ENCODE measurements at places on chromosomes 3 and 15. TPM values are rescaled to one million over a fixed set of nuclear protein-coding genes. Genes with fewer than 3 reads are reported as not detected.

DISP2 gene
- 3.9 TPM for total RNA-seq

IQCF5 gene
- total RNA-seq, result not detected

CDHR4 gene
- total RNA-seq, result not detected

KY gene
- not detected for total RNA-seq

SLC24A5 gene
- total RNA-seq, result not detected

SPTSSB gene
- total RNA-seq, result not detected

CFAP20DC gene
- 6.7 TPM for total RNA-seq

- DNase-seq, result no peak
These were observed 8.3 kb upstream of the PRR23C start for GRCh38 chr3:139052802-139053600.

DNA sequence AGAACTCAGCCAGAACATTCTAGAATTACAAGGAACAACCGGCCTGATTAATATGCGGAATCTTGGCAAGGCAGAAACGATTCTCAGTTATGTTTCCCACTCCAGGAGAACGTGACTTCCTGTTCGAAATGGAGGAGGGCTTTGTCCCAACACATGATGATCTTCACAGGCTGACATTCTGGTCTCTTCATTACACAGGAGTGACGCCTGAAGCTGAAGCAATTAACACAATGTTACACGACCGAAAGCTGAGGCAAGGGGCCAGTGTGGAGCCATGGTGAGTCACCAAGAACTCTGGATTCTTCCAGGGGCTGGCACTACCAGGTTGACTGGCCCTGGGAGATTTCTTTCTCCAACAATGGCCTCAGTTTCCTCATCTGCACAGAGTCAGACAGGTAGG, 40.9 kb downstream of the RFTN1 start:
- no peak for DNase-seq

DNA sequence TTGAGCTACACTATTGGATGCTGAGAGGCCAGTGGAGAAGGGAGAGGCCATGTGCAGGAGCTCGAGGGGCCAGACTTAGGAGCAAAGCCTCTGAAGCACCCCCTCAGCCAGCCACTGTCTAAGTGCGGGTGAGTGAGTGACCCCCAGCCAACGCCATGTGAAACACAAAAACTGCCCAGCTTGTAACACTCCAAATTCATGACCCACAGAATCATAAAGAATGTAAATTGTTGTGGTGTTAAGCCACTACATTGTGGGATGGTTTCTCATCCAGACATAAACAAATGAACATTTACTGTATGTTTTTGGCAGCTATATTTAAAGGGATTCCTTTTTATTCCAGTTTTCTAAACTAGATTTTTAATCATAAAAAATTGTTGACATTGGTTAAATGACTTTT, 27.2 kb upstream of the TMEM158 start:
- no peak for DNase-seq

GRCh38 chr3:6915898-6916297, 55.0 kb downstream of the GRM7 start:
- DNase-seq, result no peak

DNA sequence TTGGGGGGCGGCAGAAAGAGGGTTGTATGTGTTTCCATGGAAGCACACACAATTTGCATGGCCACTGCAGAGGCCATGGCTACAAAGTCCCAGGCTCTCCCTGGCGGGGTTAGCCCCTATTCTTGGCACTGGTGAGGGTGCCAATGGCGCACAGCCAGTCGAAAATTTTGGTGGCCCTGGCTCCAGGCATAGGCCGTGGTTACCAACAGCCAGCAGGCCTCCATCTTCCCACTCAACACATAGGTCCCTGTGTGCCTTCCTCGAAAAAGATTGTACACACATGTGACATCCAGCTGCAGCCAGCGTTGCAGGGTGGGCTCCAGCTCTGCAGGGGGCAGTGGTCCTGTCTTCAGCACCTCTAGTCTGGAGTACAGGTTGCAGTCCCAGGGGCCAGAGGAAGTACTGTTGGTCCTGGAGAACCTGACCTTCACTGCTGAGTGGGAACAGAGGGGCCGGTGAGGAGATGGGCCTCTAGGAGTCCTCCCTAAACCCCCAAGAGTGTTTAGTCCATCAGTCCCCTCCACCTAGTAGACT, 7.1 kb downstream of the P4HTM start:
- no peak for DNase-seq

GRCh38 chr3:111895071-111895470, 36.0 kb downstream of the PHLDB2 start:
- DNase-seq, result no peak

DNA sequence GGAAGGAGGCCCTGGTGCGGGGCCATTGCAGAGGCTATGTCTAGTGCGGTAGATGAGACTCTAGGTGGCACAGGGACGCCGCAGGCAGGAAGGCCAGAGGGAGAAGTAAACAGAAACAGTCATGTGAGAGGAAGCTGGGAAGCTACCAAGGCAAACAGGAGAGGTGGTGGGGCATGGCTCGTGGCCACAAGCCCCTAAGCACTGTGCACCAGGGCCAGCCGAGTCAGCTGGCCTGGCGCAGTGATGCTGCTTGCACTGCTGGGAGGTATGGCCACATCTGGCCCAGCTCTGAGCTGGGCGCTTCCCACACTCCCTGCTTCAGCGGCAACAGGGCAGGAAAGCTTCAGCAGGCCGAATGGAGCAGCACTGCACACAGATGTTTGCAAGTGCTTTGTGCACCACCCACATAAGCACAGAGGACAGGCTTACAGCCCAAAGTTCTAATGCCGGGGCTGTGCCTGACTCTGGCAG, 76.6 kb downstream of the SRGAP3 start:
- DNase-seq, result no peak

- no peak for DNase-seq
These were observed 17.0 kb downstream of the RPLP1 start for GRCh38 chr15:69469467-69470201.

DNA sequence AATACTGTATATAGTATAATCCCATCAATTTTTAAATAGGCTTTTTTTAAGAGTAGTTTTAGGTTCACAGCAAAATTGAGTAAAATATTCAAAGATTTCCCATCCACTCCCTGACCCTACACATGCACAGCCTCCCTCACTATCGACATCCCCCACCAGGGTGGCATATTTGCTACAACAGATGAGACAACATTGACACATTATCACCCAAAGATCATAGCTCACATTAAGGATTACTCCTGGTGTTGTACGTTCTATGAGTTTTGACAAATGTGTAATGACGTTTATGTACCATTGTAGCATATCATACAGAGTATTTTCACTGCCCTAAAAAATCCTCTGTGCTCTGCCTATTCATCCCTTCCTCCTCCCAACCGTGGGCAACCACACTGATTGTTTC, 39.3 kb downstream of the LHFPL4 start:
- no peak for DNase-seq

- DNase-seq, result no peak
These were observed 190.1 kb downstream of the ZNF621 start for GRCh38 chr3:40714771-40715345.

DNA sequence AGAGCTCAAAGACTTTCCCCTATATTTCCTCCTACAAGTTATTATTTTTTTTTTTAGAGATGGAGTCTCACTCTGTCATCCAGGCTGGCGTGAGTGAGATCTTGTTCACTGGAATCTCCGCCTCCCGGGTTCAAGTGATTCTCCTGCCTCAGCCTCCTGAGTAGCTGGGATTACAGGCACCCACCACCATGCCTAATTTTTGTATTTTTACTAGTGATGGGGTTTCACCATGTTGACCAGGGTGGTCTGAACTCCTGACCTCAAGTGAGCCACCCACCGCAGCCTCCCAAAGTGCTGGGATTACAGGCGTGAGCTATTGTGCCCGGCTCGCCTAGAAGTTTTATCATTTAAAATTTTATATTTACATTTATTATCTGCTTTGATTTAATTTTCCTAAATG, 5.9 kb downstream of the AKAP13 start:
- DNase-seq, result no peak

DNA sequence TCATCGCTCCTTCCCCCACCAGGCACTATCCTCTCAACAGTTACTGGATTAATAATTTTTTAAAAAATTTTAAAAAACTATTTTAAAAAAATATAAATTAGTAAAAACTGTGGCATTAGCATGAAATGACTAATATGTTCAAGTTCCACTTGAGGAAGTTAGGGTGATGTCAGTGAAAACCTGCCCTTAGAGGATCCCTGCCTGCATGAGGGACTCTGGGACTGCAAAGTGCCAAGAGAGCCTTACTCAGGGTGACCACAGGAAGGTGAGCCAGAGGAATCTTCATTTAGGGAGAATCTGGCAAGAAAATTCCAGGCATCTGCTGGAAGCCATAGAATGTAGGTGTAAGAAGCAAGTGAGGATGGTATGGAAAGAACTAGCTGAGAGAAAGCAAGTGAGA, 157.7 kb upstream of the BCL6 start:
- DNase-seq, result no peak

- DNase-seq, result no peak
These were observed 30.8 kb downstream of the CCDC13 start for GRCh38 chr3:42742259-42742658.

DNA sequence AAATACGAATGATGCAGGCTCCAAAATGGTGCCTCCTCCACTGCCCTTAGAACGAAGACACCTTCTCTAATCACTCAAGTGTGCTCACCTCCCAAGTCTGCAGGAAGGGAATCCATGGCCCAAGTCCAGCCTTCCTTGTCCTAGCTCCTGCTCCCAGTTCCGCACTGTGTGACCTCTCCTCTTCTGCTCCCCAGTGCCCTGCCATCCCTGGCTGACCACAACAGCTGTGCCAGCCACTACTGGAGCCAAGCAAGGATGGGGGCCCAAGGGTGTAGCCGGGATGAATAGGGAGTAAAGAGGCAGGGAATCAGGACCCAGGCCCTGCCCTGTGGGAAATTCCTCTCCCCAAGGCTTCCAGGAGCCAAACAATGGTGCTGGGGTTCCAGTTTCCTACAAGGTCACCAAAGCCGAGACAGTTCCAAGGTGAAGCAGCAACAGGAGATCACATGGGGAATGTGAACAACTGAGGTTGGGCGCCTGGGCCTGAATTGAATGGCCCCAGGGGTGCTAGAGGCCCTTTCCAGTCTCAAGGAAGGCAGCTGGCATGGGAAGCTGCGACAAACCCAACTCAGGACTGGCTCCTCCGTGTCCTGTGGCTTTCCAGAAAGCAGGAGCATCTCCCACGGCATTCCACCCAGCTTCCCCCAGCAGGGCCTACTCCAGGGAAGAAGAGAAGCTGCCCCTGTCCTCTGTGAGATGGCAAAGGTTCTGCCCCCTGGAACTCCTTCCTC, 20.2 kb downstream of the SEMA7A start:
- no peak for DNase-seq

GRCh38 chr3:49652903-49653415, 21.2 kb upstream of the APEH start:
- no peak for DNase-seq

DNA sequence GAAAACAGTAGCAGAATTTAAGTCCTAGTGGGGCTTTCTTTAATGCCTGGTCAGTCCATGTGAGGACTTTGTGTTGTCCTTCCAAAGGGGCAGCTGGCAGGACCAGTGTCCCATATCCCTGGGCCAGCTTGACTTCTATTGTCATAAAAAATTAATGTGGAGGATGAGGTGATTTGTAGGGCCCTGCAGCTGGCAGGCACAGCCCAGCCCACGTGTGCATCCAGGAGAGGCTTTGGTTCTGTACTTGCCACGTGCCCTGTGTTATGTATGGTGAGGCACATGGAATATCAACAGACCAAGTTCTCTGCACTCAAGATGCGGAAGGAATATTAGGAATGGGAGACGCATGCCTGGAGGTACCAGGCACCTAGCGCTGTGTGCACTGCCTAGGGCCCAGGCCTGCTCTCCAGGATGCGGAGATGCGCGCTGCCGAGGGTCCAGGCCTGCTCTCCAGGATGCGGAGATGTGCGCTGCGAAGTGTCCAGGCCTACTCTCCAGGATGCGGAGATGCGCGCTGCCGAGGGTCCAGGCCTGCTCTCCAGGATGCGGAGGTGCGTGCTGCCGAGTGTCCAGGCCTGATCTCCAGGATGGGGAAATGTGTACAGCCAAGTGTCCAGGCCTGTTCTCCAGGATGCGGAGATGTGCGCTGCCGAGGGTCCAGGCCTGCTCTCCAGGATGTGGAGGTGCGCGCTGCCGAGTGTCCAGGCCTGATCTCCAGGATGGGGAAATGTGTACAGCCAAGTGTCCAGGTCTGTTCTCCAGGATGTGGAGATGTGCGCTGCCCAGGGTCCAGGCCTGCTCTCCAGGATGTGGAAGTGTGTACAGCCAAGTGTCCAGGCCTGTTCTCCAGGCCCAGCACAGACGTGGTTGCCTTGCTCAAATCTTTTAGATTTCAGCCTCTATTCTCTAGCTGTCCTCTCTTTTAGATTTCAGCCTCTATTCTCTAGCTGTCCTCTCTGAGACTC, 183.3 kb upstream of the ROPN1 start:
- no peak for DNase-seq

- no peak for DNase-seq
These were observed 18.4 kb downstream of the HDAC11 start for GRCh38 chr3:13498354-13499060.

DNA sequence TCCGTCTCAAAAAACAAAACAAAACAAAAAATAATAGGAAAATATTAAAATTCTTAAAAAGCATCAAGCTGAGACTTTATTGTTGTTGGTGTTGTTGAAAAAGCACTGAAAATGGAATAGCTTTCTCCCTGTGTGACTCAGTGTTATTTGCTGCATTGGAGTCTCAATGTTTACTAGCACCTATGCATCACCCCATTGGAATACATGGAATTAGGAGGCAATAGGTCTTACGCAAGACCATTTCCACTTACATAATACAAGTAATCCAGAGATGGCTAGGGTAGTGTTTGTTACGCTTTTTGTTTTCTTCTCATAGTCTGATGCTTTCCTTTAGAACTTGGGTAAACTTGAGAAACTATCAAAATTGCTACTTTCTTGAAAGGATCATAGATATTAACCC, 15.2 kb downstream of the GXYLT2 start:
- no peak for DNase-seq

DNA sequence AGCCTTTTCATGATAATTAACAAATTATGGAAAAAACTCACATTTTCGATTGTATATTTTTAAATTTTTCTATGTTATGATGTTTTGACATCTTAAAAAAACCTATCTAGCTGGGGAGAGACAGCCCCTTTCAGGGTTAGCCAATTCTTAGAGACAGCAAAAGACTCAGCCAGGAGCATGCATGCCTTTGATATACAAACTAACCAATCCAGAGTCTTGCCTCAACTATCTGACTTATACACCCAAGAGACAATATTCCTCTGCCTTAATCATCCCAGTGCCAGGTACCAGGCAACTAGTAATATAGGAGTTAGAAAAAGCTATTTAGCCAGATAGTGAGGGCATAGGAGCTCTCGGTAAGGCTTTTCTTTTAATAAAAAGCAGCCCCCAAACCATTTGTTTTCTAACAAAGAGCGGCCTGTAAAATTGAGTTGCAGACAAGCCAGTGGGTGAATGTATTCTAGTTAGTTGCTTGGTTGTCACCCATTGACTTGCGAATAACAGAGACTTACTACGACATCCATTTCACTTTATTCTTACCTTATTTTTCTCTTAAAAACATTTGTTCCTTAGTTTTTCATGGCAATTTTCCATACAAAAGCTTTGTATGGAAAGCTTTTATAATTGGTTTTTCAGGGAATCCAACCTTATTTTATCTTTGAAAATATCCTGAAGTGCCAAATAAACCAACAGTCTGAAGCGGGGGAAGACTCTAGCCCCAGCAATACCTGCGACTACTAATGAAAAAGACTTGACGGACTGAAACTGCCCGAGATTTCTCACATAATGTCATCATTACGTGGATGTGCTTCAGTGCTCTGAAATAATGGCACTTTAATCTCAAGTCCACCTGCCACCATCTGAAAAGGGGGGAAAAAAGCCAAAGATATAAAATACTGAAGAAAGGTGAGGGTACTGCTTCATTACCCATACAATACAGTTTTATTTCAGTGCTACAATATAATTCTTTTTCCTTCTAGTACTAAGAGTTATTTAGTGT, 64.6 kb upstream of the ATP2C1 start:
- no peak for DNase-seq

GRCh38 chr3:126941721-126942270, 41.1 kb upstream of the PLXNA1 start:
- DNase-seq, result no peak
